HEK293T (cell line): ENCODE measurements at places on chromosomes 7 and 10.

DNA sequence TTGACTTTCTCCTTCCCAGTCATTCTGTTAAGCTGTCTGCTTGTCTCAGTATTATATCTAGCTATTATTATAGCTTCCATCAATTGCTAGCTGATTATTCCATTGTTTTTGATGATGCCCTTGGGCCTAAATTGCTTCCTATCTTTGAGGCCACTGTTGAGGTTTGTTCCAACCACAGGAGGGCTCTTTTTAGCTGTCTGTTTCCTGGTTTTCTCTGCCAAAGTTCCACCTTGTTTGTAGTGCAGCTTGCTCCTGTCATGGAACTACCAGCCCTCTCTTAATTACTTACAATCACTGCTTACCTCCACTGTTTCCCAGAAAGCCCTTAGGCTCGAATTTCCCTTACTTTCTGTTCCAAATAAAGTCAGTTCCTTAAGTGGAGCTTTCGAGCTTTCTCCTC, 118.7 kb upstream of the SEC61G start:
- DNase-seq = no peak

DNA sequence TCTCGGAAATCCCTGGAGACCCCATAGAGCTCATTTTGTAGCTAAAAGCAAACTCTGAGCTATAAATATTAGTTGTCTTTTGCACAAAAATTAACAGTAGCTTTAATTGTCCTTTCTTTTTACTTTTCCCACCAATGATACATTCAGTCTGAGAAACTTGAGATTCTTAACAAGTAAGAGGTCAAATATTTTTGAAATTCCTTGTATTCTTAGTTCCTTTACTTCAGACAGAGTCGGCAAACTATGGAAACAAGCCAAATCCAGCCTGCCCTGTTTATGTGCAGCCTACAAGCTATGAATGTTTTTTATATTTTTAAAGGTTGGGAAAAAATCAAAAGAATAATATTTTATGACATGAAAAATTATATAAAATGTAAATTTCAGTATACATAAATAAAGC, 146.6 kb downstream of the CTNNA3 start:
- no peak for DNase-seq

GRCh38 chr10:80187465-80188409, 17.6 kb downstream of the ANXA11 start:
- DNase-seq = no peak

- no peak for DNase-seq
Observed at GRCh38 chr7:127821146-127821545, 169.2 kb downstream of the SND1 start.

DNA sequence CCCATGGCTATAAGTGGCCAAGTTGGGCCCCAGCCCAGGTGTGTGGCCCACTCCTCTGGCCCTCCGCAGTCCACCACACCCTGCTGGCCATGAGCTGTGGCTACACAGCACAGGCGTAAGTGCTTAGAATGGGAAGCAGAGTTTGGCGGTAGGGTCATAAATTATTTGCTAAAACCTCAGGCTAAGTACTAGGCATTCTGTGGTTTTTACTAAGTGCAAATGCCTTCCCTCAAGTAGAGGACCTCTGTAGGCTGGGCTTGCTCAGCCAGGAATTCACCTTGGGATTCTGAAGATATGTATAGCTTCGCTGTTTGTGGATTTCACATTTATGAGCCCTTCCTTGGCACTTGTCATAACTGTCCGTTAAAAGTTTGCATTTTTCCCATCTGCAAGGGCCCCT, 44.8 kb upstream of the LOXL4 start:
- DNase-seq = no peak

- peak; percentile 66 for DNase-seq
Observed at GRCh38 chr10:48604991-48605508, at the start of gene ARHGAP22. Gene ARHGAP22, minus strand, starts transcription at chr10:48605073. Its CDS starts 277 bp downstream, at chr10:48604796.

DNA sequence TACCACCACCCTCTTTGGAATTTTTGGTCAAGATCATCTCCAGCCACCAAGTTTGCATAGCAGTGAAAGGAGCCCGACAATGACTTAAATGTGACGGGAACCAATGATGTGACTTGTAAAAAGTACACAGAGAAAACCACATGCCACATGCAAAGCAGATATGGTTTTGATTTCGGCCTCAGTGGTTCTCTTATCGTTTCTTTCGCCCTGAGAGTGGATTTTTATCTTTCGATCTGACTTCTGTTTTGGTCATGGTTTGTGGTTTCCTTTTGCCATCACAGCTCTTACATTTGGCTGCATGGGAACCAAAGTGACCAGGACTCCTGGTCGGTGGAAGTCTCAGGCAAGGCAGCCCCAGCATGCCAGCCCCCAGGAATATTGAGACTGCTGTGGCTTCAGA, 31.5 kb downstream of the TCF7L2 start:
- DNase-seq = no peak

DNA sequence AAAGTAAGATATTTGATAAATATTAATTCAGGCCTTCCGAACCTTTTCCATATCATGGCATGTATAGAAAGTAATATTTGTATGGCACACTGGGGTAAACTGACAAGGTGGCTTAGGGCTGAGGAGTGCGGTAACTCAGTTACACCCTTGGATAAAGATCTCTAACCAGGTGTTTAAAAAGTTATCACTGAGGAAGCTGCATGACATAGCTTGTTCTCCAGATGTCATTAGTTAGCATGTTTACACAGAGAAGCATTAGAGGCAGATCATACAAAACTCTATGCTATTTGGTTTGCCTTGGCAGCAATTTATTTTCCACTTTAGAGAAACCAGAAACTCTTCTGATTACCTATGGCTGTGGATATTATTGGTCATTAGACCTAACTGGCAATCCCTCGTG, 118.2 kb downstream of the ST7 start:
- no peak for DNase-seq

GRCh38 chr10:110651044-110651958, 7.2 kb downstream of the RBM20 start:
- DNase-seq = no peak

DNA sequence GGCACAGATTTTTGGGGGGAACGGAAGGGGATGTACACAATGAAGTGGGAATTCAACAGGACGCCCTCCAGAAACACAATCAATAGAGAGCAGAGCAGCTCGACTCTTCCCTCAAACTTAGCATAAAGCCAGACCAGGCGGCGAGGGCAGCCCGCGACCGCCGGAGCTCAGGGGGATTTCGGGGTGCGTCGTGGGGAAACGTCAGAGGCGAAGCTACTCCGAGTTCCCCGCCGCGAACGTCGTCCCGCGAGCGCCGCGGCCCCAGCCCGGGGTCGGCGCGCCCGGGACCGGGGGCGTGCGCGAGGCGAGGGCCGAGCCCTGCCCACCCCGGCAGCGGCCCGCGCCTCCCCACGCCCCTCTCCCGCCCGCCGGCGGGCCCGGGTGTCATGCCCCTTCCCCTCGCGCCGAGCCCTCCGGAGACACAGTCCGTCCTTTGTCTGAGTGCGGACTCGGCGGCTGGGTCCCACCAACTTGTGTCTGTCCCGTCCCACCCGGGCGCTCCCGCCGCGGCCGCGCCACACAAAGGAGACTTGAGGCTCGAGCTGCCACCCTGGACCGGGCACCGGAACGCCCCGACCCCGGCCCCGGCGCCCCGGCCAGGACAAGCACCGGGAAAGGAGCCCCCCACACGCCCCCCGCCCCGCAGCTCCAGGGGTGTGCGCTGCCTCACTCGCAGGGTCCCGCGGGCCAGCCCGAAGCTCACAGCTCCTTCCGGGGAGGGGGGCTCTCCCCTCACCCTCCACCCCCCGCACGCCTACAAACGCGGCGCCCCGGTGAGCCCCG, 634 bp downstream of the EZH2 start:
- peak; percentile 46 for DNase-seq

DNA sequence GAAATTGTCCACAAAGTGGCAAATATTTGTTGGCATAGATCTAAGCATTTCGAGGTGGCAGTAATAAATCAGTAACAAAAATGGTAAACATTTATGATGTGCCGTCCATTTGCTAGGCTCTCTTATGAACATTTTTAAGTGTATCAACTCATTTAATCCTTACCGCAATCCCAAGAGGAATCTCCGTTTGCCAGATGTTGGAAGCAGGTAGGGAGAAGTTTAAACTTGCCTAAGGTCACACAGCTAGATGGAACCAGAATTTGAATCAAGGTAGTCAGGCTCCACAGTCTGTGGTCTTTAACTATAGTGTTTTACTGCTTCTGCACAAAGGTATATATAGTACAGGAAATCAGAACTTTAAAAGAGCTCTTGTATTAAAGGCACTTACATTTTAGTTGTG, 2.6 kb downstream of the MKLN1 start:
- DNase-seq = no peak

- no peak for DNase-seq
Observed at GRCh38 chr10:82162549-82163195, 287.7 kb downstream of the NRG3 start.

GRCh38 chr7:78080241-78080640, 281.7 kb downstream of the PHTF2 start:
- no peak for DNase-seq

- DNase-seq = no peak
Observed at GRCh38 chr10:127306479-127306878, 110.1 kb upstream of the INSYN2A start.

DNA sequence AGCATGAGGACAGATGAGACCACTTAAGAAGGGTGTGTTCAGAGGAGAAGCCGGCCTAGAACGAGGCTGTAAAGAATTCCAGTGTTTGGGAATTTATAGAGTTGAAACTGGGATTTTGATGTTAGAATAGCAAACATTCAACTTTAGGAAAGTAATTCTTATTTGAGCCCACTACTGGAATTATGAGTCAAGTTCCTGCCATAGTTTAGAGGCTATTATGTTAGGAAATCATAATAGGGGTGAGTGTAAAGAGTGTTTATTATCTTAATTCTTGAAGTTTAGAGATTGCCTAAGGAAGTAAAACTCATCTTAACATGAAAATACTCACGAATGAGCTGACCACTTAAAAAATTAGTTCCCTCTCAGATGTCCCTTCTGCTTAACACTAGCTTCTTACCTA, 2.1 kb downstream of the CBLL1 start:
- no peak for DNase-seq

- DNase-seq = no peak
Observed at GRCh38 chr7:65937296-65937695, 44.7 kb downstream of the GUSB start.

GRCh38 chr7:139718141-139718540, 59.7 kb downstream of the HIPK2 start:
- no peak for DNase-seq

GRCh38 chr7:45658716-45659495, 84.7 kb downstream of the ADCY1 start:
- no peak for DNase-seq

DNA sequence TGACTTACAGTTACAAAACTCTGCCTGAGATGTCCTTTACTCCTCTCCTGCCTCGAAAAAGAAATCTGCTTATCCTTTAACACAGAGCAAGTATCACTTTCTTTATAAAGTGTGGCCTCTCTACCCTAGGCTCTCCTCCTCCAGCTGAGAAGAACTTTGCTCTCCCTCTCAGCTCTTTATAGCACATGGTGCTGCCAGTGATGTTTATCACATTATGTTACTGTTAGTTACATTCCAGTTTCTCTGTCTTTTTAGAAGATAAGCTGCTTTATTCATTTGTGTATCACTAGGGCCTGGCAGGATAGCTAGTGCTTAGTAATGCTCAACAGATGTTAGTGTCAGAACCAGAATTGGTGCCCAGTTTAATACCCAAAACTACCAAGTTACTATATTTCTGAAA, 41.1 kb upstream of the TMEM229A start:
- no peak for DNase-seq

DNA sequence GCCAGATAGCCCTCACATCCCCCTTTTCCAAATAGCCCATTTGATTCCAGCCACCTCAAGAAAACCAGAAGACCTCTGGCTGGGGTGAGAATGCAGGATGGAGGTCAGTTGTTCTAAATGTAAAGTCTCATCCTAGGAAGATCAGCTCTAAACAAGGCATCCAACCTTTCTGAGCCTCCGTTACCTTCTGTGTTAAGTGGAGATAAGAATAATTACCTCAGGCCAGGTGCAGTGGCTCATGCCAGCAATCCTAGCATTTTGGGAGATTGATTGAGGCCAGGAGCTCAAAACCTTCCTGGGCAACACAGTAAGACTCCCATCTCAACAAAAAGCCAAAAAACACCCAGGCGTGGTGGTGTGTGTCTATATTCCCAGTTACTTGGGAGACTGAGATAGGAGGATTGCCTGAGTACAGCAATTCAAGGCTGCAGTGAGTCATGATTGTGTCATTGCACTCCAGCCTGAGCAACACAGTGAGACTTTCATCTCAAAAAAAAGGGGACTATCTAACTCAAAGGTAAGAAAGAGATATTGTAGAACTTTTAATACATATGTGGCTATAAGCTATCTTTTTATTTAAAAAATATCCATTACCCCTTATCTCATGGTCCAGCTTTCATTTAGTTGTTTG, 43.5 kb downstream of the PRTFDC1 start:
- no peak for DNase-seq

DNA sequence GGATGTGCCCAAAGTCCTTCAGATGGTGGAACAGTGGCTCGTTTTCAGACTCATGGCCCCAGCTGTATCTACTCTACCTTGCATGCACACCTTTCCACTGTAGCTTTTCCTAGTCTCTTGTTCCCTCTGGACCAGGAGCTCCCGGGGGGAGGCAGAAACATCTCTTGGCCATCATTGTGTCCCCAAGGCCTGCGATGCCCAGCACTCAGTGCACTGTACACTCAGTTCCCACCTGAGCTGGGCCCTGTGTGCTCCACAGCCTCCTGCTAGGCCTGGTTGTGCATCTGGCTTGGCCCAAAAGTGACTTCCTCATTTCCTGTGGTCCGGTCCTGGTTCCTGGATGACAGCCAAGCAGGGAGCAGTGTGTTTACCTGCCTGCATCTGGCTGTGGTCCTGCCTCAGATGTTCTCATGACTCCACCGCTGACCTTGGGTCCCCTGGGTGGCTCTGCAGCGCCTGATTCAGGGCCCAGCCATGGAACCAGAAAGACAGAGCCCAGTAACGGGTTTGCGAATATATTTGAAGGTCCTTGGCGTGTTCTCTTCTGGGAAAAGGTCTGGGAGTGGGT, 9.9 kb upstream of the DOCK1 start:
- DNase-seq = no peak

DNA sequence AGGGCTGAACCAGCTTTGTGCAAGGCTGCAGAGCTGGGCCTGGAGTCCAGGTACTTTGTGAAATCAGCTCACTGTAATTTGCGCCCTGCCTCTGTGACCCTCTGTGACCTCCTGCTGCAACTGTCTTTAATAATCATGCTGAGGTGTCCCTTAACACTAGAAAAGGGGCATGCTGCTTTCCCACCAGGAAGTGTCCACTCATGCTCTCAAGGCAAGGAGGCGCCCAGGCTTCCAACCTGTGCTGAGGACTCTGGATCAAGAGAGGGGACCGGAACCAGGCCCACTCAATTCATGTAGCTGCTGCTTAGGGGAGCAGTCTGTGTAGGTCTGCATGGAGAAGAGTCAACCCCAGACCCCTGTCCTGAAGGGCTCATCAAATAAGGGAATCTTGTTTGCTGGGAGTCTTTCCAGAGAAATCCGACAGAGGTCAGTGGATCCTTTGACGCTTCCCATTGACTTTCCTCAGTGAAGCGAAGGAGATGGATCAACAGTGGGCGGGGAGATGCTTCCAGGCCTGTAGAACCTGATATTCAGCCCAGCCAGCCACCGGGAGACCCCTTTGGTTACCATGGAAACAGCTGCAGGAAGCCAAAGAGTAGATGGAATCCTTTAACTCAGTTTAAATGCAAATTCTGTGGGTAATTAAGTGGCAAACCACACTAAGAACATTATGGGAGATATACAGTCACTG, 945.9 kb downstream of the GRID1 start:
- DNase-seq = no peak
